ENCODE measurements at places on chromosomes 6 and 20.
A peak's percentile ranks its signal among the peaks of the same experiment; 100 is the strongest.

DNA sequence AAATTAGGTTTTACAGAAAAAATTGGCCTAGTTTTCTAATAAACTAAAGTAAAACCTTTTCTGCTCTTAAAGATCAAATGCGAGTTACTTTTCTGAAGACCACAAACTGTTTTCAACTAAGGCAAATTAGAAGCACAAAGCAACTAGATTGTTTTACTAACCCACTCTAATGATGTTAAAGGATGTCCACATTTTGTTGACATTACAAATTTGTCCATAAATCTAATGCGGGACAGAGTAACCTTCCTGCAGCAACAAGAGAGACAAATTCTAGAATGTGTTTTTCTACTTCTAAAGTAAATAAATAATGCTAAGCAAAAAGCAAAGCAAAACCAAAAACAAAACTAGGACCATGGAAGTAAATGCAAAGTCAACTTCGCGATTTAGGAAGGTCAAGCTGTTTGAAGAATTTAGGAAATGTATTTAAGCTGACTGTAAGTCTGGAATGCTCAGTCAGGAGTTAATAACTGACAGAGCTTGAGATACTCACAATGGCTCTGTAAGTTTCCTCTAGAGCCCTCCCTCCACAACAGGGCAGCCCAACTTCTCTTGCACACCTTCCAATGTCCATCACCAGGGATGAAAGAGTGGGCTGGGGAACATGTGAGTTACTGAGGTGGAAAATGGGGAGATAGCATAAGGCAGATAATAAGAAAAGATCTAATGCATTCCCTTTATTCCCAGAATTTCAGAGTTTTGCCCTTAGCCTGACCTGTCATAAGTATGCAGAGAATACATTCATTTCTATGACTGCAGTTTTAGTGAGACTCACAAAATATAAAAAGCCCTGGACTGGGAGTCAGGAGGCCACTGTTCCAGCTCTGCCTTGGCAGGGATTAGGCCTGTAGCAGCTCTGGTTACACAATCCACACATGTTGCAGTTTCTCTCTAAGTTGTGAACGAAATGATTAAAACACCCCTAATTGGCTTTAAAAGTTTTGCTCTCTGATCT, 158.8 kb downstream of the FOXA2 start:
- no peak for DNase-seq

DNA sequence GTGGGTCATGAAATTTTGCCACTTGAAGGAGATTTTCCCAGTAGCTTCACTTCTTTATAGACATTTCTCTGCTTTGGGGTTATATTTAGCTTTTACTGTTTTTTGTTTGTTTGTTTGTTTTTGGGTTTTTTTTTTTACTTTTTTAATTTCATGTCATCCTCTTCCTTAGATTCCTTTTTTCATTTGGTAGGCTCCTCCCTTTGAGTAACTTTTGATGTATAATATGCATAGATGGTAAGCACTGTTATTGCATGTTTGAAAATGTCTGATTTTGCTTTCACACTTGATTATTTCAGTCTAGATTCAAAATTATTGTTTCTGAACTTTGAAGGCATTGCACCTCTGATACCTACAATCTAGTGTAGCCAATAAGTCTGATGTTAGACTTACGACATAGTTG, 37.6 kb downstream of the PLEKHG1 start:
- DNase-seq, result no peak

- DNase-seq, result no peak
Observed at GRCh38 chr6:39204646-39205244, 24.5 kb downstream of the KCNK5 start.

GRCh38 chr20:32358883-32359632, 927 bp downstream of the ASXL1 start:
- DNase-seq, result peak; percentile 75

Measured in CD4-positive, alpha-beta T cell treated with Interleukin-10 for 1 hour (primary cell).